ENCODE measurements at places on chromosomes 11 and 22.

GRCh38 chr11:116984589-116984988 lies 113.6 kb downstream of the SIK3 start:
- no peak for DNase-seq

- DNase-seq, result no peak
Measured at GRCh38 chr11:70604630-70605467, 206.5 kb downstream of the CTTN start.

- DNase-seq, result no peak
Measured at GRCh38 chr11:293852-294661, 5.1 kb downstream of the PGGHG start.

DNA sequence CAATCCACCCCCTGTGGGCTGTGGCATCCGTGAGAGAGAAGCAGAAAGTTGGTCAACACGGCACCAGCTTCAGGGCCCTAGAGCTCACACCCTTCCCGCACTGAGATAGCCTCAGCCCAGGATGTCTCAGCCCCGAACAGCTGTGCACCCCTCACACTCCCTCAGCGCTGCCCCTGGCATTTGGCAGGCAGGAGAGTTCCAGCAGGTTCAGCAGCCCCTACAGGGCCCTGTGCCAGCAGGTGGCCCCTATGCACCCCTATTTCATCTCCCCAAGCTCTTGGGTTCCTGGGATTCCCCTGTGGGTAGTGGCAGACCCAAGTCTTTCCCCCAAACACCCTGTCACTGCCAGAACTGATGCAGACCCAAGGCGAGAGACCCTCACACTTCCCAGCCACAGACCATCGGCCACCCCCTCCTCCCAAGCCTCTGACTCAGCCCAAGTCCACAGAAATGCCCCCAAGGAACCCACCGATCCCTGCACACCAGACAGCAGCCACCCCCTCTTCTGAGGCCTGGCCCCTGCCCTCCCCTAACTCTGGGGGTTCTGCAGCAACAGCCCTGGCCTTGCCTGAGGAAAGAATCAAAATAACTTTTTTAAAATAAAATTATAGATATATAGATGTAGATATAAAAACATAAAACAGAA lies 183.6 kb downstream of the IGLL1 start:
- no peak for DNase-seq

DNA sequence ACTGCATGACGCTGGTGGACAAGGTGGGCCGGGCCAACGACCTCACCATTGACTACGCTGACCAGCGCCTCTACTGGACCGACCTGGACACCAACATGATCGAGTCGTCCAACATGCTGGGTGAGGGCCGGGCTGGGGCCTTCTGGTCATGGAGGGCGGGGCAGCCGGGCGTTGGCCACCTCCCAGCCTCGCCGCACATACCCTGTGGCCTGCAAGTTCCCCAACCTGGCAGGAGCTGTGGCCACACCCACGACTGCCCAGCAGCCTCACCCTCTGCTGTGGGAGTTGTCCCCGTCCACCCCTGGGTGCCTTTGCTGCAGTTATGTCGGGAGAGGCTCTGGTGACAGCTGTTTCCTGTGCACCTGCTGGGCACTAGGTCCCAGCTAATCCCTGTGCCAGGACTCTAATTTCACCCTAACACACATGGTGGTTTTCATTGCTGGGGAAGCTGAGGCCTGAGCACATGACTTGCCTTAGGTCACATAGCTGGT lies 49.0 kb upstream of the PPP6R3 start:
- no peak for DNase-seq

GRCh38 chr22:44051358-44051757 lies 27.3 kb downstream of the PARVB start:
- no peak for DNase-seq

- no peak for DNase-seq
Measured at GRCh38 chr11:71127806-71128205, 124.6 kb downstream of the SHANK2 start.

DNA sequence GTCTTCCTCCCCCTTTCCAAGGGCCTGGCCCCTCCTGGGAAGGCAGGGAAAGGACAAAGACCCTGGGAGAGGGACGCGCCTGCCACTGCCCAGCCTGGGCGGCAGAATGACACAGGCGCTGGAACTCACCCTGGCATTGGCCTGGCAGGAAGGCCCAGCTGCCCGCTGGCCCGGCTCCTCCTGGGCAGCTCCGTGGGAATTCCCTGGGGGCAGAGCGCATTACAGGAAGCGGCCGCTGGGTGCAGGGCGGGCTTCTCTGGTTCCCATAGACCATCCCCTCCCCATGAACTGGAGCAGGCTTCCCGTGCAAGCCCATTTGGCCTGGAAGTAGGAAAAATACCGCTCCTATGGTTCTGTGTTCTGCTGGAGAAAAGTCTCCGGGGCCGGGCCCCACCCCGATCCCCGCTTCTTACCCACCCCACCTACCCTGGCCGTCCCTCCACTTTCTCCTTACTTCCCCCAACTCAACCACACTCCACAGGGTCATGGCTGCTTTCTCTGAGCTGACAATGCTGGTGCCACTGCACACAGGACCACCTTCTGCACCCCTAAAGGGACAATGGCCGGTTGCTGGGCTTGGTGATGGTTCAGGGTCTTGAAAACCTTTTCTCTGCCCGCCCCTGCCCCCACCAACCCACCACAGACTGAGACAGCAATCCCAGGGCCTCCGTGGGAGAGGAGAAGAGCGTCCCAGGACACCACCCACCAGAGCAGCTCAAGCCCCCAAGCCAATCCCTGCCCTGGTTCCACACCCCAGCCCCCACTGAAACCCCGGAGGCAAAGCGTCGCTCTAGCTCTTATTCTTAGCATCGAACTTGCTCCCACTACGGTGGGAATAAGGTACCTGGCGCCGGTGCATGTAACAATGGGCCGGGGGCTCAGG lies 58.9 kb downstream of the LINC01488 start:
- peak; percentile 13 for DNase-seq

- no peak for DNase-seq
Measured at GRCh38 chr11:34278693-34279297, 79.0 kb downstream of the ABTB2 start.

DNA sequence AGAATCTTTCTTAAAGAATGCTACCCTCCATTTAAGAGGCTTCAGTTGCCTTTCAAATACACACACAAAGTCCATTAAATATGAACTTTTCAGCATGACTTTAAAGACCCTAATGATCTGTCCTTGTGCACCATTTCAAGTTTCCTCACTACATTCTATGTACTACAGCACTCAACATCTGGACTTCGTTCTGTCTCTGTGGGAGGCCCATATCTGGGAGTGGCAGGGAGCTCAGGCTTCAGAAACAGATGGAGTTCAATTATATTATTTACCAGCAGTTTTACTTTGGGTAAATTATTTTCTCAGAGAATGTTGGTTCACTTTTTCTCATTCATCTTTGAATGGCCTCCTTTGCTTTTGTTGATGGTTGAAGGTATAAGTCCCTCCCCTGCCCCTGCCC lies 67.4 kb downstream of the ANO3 start:
- no peak for DNase-seq

DNA sequence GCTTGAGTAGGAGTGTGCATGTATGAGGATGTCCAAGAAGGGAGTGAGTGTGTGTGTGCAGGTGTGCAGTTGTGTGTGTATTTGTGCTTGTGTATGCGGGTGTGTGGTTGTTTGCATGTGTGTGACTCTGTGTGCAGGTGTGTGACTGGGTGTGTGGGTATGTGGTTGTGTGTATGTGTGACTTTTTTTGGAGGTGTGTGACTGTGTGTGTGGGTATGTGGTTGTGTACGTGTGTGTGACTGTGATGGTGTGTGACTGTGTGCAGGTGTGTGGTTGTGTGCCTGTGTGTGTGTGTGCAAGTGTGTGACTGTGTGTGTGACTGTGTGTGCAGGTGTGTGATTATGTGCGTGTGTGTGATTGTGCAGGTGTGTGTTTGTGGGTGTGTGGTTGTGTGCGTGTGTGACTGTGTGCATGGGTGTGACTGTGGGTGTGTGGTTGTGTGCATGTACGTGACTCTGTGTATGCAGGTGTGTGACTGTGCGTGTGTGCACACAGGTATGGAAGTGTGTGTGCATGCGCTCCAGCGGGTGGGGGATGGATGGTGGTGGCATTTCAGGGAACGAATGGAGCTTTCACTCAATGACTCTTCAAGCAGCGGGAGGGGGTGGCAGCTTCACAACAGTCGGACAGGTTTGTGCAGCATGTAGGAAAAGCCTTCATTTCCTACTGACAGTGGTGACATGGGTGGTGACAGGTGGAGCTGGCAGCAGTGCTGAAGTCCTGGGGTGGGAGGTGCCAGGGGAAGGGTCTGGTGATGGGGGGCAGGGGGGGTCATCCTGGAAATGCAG lies 47.6 kb downstream of the CACNA1I start:
- DNase-seq, result no peak

Data from NCI-H526 treated with DMSO at 0.1 percent for 48 hours (cell line).